ENCODE measurements at places on chromosomes 6 and 20.

DNA sequence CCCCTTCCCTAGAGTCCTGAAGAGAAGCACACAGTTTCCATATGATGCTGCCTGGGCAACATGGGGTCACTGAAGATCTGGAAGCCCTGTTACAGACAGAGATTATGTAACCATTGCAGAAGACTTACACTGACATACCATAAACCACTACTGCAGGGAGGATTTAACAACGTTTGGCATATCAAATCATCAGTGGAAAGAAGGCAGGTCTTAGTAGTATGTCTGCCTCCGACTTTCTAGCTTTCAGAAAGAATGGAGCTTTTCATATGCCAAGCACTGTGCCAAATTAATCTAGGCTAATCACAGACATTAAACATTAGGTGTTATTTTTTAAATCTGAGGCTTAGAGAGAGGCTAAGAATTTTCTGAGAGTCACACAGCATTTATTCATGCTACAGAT, 144.3 kb downstream of the ADGRB3 start:
- DNase-seq = no peak

- DNase-seq = no peak
Observed at GRCh38 chr6:153085239-153085638, 45.8 kb downstream of the RGS17 start.

DNA sequence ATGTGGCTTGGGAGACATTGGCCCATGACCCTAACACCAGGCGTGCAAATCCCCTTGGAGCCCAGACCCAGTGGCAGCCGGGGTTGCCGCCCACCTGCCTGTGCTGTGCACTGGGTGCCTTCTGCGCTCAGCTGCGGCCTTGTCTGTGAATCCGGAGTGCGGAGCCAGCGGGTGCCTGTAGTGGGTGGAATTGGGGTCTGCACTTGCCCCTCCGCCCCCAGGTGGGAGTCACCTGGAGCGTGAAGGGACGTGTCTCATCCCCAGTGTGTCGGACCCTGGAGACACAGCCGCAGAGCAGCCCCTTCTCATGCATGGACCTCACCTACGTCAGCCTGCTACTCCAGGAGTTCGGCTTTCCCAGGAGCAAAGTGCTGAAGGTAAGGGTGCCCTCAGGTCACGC, 22.9 kb upstream of the PYGB start:
- no peak for DNase-seq

DNA sequence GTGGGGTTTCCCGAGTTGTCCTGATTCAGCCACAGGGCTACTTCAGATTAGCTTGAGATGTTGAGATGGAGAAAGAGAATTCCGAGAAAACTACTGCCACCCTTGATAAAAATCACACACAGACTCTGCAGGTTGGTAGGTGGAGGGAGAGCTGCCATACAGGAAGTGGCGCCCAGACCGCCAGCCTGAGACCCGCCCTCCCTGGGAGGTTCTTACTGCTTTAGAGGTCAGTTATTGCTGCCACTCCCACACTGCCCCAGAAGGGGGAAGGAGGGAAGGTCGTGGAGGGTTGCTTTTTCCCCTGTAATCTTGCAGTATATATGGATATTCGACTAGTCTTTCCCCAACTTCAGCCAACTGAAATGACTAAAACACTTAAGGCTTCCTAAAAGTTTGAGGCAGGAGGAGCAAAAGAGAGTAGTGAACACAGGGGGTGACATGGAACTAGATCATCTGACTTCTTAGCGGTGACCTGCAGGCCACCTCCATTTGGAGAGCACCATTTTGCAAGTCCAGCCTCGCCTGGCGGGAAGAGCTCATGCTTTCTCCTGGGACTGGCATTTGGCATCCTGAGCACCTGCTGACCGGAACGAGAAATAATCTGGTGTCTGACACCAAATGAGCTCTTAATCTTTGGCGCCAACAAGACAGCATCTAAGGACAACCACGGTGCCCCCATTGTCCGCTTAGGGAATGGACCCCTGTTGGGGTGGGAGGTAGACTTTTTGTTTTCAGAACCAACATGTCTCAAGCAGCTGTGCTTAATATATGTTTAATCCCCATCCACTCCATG, 35.7 kb upstream of the SLC22A1 start:
- no peak for DNase-seq

- DNase-seq = no peak
Observed at GRCh38 chr6:42916288-42916687, 435 bp downstream of the PTCRA start.

GRCh38 chr20:5402903-5403531, 86.3 kb upstream of the PROKR2 start:
- peak; percentile 38 for DNase-seq

GRCh38 chr6:123171341-123172115, 175.5 kb downstream of the CLVS2 start:
- DNase-seq = no peak

DNA sequence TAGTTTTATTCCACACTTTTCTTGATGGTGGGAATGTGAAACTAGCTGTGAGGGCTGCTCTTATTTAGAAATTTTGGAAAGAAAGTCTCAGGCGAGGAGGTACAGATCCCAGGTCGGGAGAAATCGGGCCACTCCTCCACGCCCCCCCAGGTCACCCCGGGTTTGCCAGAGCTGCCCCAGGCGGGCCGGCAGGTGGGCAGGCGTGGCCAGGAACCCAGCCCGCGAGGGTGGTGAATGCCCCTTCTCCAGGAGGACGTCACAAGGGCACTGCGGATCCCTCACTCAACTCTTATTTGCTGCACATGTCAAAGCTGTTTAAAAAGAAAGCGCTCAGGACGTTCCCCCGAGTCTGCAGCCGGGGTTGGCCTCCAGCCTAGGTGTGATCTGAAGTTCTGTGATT, 60.5 kb upstream of the SLCO4A1 start:
- DNase-seq = no peak

GRCh38 chr6:89555031-89555430, 83.5 kb downstream of the LYRM2 start:
- no peak for DNase-seq

- DNase-seq = no peak
Observed at GRCh38 chr6:85418059-85418458, 31.8 kb upstream of the NT5E start.

DNA sequence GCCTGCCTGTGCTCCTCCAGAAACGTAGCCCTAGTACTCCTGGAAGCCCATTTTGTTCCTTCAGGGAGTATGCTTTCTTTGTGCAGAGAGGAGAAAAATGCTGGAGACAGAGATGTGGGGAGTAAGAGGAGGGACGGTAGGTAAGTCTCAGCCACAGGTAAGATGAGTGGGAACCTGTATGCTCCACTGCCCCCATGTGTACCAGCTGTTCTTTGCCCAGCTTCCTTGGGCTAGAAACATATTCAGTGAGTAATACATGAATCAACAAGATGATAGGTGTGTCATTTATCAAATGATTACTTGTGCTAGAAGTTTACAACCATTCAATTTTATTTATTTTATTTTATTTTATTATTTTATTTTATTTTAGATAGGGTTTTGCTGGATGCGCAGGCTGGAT, 13.6 kb upstream of the CEP85L start:
- no peak for DNase-seq

DNA sequence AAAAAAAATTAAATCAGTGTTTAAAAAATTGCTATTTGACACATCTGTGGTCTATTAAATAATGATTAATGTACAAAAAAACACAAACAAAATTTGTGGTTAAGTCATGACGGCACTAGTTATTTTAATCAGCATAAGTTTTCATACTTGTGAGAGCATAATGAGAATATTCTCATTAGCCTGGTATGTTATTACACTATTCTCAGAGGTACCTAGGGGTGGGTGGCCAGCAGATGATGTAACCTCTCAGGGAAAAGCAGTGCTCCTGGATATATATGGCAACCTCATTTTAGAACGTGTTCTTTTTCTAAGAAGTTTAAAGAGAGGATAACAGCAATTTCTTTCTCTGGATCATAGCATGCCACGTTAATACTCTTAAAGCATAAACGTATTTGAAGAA, 109.2 kb downstream of the GJA1 start:
- DNase-seq = no peak

GRCh38 chr20:19428324-19428723, 215.9 kb downstream of the SLC24A3 start:
- DNase-seq = no peak

DNA sequence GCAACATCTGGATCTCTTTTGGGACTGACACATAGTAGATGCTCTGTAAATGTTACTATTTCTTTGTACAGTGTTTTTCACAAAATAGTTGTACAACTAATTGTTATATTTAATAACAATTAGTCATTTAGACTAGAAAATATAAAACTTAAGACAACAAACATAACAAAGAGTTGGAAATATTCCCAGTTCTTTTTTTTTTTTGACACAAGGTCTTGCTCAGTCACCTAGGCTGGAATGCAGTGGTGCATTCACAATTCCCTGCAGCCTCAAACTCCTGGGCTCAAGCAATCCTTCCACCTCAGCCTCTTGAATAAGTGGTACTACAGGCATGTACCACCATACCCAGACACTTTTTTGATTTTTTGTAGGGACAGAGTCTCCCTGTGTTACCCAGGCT, 105.8 kb downstream of the UTRN start:
- DNase-seq = no peak

- no peak for DNase-seq
Observed at GRCh38 chr6:116564921-116565872, 6.1 kb upstream of the RWDD1 start.

GRCh38 chr20:48846516-48847492, 19.0 kb upstream of the PREX1 start:
- peak; percentile 32 for DNase-seq

GRCh38 chr20:54058420-54059139, 11.8 kb downstream of the BCAS1 start:
- DNase-seq = peak; percentile 44

DNA sequence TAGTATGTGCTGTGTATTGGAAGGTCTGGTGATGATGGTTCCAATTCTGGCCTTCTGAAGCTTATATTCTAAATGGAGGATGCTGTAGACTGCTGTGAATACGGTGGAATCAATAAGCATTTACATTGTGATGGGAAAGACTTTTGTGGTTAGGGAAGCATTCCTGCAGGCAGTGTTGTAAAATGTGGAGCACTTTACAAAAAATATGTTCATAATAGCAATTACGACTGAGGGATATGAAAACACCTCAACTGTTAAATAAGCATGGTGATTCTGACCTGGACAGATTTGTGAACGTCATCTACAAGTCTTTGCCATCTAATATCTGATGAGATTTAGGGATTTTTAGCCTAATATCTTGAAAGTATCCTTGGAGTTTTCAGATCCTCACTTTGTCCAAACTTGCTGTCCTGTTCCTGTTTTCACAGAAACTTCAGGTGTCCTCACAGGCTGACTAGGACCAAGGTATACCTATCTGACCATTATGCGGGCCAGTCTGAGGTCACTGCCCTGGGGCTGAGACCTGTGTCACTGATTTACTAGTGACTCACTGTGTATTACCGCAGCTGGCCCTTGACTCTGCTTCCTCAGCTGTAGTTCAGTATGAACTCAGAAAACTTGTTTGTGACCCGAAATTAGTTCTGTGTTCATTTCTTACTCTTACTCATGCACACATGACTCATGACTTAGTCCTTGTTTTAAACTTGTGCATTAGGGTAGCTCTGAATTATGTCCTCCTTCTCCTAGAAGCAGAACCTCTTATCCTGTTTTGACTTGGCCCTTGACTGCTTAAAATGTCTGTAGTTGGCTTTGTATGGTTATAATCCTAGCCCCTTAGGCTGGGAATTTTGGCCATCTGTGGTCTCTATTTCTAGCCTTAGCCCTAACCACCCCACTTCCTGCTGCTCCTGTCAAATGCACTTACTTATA, 343.0 kb downstream of the CDKAL1 start:
- no peak for DNase-seq

DNA sequence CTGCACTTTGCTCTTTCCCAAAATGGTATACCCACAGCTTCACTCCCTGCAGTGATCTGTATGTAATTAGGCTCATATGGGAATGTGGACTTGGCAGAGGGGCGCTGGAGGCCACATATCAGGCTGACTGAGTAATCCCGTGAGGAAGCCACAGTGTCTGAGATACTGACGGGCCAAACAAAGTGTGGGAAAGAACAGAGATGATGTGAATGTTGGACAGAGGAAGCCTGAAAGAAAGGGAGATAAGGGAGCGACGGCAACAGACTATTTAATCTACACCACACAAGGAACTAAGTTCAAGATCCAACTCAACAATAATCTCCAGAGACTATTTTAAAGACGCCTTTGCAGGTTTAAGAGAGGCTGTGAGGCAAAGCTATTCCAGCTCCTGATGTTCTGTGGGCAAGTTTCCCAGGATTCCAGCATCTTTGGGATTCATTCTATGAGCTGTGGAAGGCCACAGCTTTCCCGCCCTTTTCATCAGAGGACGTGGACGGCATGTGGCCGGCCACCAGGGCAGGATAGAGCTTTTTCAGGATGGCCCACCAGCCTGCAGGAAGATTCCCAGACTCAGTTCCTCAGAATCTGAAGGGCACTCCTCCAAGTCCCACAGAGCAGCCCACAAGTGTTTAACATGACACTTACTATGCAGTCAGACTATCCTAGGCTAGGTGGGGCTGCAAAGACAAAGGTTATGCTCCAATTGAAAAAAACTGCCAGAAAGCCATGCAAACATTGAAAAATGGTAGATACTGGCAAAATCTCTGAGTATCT, 237.5 kb downstream of the ATXN1 start:
- DNase-seq = no peak

DNA sequence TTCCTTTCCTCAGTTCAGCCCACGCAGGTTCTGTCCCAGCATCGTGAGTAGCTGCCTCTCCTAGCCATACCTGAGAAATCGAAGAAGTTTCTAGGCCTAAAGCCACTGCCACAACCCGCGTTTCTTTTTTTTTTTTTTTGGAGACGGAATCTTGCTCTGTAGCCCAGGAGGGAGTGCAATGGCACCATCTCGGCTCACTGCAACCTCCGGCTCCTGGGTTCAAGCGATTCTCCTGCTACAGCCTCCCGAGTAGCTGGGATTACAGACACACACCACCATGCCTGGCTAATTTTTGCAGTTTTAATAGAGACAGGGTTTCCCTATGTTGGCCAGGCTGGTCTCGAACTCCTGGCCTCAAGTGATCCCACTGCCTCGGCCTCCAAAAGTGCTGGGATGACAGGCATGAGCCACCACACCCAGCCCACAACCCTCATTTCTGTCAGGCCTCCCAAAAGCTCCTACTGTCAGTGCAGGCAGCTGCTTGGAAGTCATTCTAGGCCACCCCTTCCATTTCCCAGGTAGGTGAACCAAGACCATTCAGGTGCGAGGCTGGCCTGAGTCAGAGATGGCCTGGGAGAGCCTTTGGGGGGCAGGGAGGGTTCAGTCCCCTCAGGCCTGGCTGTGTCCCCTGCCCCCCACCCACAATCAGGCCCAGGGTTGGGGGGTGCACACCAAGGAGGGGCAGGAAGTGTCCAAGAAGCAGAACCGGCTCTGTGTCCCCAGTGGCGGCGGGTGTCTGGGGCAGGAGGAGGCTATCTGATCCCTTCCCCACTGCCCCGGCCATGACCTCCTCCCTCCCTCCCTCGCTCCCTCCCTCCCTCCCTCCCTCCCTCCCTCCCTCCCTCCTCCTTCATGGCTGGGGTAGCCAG, 47.2 kb downstream of the NOL4L start:
- DNase-seq = peak; percentile 56
